MG63 (cell line): ENCODE measurements at places on chromosomes 2 and 18.

- DNase-seq = peak; percentile 87
Measured at GRCh38 chr2:45278365-45279078, 269.3 kb upstream of the SIX2 start.

- no peak for DNase-seq
Measured at GRCh38 chr2:230874456-230874855, 9.7 kb downstream of the ITM2C start.

DNA sequence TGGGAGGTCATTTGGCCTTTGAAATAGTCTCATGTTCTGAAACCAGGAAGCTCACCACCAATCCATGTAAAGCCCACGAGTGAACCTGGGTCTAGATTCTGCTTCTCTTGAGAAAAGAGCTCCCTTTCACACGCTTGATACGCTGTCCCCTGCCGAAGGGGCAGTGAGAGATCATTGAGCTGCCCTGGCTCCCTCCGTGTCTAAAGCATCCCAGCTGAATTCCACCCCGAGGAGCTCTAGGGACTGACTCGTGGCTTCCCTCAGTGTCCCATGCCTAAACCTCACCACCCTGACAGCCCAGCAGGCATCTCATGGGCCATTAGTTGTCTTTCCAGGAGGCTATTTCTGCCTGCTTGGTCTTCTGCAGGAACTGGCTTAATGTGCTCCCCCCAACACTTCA is 68.6 kb downstream of the COL6A3 start:
- no peak for DNase-seq

DNA sequence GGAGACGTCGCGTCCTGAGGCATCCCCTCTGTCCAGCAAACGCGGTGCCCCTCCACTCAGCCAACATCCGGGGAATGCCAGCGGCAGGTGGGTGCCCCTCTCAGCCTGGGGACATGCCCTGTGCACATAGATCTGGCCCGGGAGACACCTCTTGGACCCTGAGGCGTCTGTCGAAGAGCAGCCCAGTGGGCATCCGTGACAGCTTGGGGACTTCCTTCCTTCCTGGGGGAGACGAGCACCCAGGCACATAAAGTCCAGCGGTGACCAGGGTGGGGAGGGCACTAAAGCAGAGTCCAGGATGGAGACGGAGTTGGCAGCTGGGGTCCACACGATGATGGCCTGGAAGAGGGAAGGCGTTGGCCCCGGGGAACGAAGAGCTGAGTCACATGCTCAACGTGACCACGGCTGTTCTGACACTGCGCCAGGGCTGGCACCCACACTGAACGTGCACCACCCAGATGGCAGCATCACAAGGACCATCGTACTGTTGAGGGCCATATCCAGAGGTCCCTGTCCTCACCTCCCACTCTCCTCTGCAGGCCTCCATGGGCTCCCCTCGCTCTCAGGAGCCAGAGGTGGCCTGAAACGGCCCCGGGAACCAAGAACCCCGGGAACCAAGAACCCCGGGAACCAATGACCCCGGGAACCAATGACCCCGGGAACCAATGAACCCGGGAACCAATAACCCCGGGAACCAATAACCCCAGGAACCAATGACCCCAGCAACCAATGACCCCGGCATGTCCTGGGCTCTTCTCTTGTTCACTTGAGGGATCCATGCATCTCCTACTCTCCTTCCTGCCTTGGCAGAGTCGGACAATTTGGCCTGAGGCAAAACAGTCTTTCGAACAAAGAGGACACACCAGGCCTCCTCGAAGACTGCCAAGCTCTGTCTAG is 22.6 kb downstream of the HDAC4 start:
- DNase-seq = no peak

GRCh38 chr2:216119986-216120385 is 10.8 kb downstream of the XRCC5 start:
- DNase-seq = no peak

DNA sequence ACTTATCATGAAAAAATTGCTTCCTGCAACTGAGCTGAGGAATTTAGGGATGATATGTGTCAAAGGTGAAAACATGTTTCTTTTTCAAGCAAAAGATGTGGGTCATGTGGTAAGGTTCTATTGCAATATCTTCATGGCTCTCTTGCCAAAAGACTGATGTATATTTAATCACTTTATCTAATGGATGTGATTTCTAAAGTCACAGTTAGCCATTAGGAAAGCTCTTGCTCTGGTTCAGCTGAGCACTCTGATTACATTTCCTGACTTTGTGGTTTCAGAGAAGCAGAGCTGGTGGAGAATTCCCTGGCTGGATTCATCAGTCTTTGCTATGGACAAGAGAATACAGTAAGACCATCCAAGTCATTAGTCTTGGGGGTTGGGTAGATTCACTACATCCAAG is 24.4 kb downstream of the SCN9A start:
- no peak for DNase-seq

- peak; percentile 22 for DNase-seq
Measured at GRCh38 chr2:71157124-71157793, 26.8 kb downstream of the MPHOSPH10 start.

GRCh38 chr2:216192931-216193330 is 83.8 kb downstream of the XRCC5 start:
- DNase-seq = no peak

DNA sequence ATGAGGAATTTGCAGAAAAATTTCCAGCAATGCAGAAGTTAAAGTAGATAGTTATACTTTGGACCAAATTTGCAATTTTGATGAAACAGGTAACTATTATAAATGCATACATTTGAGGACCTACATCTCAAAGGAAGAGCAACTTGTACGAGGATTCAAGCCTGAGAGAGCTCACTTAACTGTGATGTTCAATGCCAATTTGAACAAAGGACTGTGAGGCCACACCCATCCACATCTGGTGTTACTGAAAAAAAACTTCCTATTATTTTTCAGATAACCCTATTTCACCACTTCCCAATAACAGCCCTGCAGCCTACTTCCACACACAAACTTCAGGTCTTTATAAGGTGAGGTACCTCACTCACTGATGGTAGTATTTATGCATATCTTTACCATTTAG is 203.5 kb upstream of the NABP1 start:
- no peak for DNase-seq

DNA sequence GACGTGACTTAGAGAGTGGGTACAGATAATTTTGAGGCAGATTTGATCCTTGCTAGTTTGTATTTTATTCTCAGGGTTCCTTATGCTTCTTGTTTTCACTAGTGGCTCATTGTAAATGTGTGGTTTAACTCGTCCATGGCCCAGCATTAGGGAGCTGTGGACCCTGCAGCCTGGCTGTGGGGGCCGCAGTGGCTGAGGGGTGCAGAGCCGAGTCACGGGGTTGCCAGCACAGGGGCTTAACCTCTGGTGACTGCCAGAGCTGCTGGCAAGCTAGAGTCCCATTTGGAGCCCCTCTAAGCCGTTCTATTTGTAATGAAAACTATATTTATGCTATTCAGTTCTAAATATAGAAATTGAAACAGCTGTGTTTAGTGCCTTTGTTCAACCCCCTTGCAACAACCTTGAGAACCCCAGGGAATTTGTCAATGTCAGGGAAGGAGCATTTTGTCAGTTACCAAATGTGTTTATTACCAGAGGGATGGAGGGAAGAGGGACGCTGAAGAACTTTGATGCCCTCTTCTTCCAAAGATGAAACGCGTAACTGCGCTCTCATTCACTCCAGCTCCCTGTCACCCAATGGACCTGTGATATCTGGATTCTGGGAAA is 269.9 kb downstream of the MYT1L start:
- no peak for DNase-seq

DNA sequence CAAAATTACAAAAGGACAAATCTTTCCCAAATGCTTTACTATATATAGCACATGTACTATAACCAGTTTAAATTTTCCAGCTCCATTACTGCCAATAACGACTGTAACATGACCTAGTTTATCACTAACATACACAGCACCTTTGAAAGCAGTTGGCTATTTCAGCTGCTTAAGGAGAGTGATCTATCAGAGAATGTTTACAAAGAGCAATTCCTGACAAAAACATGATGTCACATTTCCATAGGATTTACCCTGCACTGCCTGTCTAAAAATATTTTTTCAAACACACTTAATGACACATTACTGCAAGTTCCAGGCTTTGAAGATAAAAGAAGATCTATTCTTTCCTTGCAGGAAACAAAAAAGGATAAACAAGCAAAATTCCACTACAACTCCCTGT is 40.6 kb downstream of the ZNF516 start:
- no peak for DNase-seq

- no peak for DNase-seq
Measured at GRCh38 chr2:56299171-56299691, 115.4 kb downstream of the CCDC85A start.

DNA sequence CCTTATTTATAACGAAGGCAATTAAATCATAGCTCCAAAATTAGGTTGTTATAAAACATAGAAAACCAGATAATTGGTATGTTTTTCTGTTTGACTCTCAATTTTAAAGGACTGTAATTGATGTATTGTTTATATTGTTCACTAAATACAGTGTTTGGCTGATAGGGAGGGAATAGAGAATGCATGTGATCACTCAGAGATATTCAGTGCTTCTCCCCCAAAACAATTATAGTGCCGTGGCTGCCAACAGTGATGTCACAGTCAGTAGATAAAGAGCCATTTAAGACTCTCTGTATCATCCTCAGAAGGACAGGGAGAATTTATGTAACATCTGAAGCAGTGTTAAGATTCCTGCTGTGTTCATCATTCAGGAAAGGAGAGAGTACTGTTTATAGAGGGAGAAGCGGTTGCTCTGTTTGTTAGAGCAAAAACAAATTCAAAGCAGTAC is 69.6 kb downstream of the PHLPP1 start:
- DNase-seq = peak; percentile 53

- no peak for DNase-seq
Measured at GRCh38 chr2:169757778-169758177, 24.1 kb downstream of the KLHL23 start.

DNA sequence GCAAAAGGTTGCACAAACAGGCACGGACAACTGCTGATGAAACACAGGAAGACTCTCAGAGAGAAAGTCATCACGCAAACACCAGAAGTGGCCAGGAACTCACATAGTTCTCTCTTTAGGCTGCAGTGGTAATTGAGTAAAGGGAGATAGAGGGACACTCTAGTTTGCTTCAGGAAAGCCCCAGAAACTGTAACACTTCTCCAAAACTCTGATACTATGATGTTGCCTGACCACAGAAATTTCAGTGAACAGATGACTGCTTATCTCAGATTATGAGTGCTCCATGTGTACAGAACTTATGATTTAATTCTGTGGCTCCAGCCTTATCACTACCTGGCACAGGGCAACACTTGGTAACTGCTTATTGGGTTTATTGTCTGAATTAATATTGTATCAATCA is 311.5 kb upstream of the GYPC start:
- no peak for DNase-seq

DNA sequence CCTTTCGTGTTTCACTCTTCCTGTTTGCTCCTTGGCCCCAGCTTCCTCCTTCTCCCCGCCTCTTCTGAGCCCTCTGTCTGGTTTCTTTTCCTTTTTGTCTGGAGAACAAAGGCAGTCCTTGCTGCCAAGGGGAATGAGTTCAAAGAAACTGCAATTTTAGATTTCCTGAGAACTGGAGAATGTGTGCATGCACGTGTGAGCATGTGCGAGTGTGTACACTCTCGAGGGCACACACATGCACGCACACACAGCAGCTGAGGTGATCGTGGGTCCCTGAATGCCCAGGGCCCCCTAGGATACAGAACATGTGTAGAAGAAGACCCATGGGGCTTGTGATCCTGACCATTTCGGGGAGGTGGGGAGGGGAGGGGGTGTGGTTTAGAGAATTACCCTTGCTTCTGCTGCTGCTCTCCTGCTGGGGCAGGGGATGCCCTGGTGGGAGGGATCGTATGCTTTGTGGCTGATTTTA is 151.8 kb downstream of the DYSF start:
- DNase-seq = no peak

DNA sequence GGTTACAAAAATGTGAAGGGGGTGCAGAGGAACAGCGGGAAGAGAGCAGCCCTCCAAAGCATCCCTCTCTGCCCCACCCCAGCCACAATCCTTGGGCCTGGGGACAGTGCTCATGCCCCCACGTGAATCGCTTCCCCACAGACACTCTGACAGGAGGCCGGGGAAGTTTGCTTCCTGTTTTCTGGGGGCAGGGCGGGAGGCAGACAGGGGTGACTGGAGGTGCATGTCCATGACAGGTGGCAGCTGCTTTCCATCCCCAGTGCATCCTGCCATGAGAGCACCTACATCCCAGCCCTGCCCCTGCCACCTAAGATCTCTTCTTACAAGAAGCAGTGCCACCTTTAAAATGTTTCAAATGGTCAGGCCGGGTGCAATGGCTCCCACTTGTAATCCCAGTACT is 47.2 kb upstream of the UBE2F start:
- DNase-seq = no peak

DNA sequence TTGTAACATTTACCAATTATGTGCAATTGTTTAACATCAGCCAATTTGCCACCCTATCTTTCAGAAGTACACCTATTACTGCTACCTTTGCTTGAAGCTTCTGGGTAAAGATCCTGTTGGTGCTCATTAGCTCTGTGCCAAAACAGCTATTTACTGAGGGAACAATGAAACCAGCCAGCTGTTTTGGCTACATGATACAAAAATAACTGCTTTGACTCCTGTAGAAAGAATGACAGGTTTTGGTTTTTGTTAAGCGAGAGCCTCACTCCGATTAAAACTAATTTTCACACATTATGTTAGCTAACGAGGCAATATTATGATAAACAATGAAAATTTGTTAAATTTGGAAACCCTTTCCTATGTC is 907.0 kb downstream of the EPHA4 start:
- no peak for DNase-seq

GRCh38 chr2:69704446-69704845 is 37.5 kb upstream of the ANXA4 start:
- no peak for DNase-seq

GRCh38 chr2:227534714-227535113 is 62.8 kb downstream of the AGFG1 start:
- DNase-seq = no peak

- no peak for DNase-seq
Measured at GRCh38 chr18:63909870-63910269, 2.1 kb downstream of the SERPINB10 start.

DNA sequence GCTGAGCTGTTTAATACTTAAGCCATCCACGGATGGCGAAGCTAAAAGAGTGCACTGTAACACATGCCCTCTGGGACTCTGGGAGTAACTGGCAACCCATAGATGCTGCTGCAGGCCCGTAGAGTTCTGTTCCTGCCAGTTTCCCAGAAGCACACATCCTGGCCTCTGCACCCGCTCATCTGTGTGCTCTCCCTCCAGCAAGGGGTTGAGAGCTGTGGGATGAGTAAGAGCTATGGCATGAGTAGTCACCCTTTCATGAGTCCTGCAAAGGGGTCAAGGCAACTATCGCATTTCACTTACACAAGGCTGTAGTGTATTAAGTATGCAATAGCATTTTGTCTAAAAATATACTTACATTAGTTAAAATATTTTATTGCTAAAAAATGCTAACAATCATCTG is 1341.8 kb upstream of the NXPH2 start:
- DNase-seq = peak; percentile 19
